Activated naive CD4-positive, alpha-beta T cell treated with anti-CD3 and anti-CD28 coated beads for 36 hours (primary cell): ENCODE measurements at places on chromosomes 2 and 18. TPM values are rescaled to one million over a fixed set of nuclear protein-coding genes. Genes with fewer than 3 reads are reported as not detected.

LIPG gene
- total RNA-seq, result 0.22 TPM

GRCh38 chr18:2900684-2901422 lies 54.0 kb downstream of the EMILIN2 start:
- no peaks in the 10 kb centered on the region for H3K27me3 ChIP-seq
- no peak for DNase-seq

CHRND gene
- total RNA-seq, result not detected

- no peak overlapping the region for H3K4me3 ChIP-seq
- H3K4me1 ChIP-seq, result peaks cover 4% of the 10 kb centered on the region
Observed at GRCh38 chr2:61993422-61994024, 88.0 kb downstream of the COMMD1 start.

MROH2A gene
- total RNA-seq, result not detected

DNA sequence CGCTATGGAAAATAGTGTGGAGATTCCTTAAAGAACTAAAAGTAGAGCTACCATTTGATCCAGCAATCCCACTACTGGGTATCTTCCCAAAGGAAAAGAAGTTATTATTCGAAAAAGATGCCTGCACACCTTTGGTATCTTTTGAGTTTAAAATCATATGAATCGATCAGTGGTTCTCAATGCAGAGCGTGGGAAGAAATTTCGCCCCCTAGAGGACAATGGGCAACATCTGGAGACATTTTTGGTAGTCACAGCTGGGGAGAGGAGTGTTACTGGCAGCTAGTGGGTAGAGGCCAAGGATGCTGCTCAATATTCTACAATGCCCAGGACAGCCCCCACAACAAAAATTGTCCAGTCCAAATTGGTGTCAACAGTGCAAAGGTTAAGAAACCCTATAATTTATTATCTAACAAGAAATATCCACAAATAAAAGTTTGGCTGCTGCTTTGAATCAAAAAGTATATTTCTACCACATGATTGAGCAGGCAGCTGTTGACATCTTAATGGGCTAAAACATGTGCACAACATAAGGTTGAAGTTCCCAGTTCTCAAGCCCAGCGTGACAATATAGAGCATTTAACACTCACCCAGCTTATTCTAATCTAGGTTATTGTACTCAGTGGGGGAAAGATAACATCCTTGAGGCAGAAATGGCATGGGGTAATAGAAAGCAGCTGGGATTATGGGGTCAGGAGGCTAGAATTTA lies 425.7 kb downstream of the LRATD1 start:
- no peaks in the 10 kb centered on the region for H3K4me1 ChIP-seq
- peaks cover 18% of the 10 kb centered on the region for H3K27me3 ChIP-seq
- H3K36me3 ChIP-seq, result no peaks in the 10 kb centered on the region
- peak; percentile 46 for DNase-seq
- H3K4me3 ChIP-seq, result no peak overlapping the region
- no peak overlapping the region for H3K27ac ChIP-seq

RTP5 gene
- total RNA-seq, result not detected

DNA sequence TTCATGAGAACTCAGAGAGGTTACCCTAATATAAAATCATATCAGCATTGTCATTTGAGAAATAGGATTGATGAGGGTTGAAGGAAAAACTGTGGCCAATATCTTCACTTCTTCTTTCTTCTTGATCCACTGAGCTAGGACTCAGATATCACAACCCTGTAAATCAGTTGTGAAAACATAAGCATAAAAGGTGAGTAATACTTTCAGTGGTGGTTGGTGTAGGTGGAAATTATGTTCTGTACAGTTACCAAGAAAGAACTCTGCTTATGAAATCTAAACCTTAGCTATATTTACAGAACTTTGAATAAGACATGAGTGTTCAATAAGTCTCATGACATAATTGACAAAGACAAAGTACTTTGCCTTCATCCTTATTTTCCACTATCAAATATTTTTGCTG lies 56.3 kb downstream of the PAX3 start:
- peaks cover 37% of the 10 kb centered on the region for H3K27me3 ChIP-seq
- H3K4me1 ChIP-seq, result no peaks in the 10 kb centered on the region
- H3K4me3 ChIP-seq, result no peak overlapping the region

GRCh38 chr18:36411745-36412168 lies 114.2 kb downstream of the FHOD3 start:
- H3K27me3 ChIP-seq, result peaks cover 10% of the 10 kb centered on the region
- H3K4me3 ChIP-seq, result no peak overlapping the region
- H3K36me3 ChIP-seq, result no peaks in the 10 kb centered on the region
- no peaks in the 10 kb centered on the region for H3K4me1 ChIP-seq
- no peak for DNase-seq

GRCh38 chr2:84459944-84460429 lies 907 bp upstream of the SUCLG1 start:
- no peak overlapping the region for H3K27ac ChIP-seq
- peak overlapping the region; percentile 86 for H3K4me3 ChIP-seq
- no peak for DNase-seq
- no peaks in the 10 kb centered on the region for H3K36me3 ChIP-seq

DNA sequence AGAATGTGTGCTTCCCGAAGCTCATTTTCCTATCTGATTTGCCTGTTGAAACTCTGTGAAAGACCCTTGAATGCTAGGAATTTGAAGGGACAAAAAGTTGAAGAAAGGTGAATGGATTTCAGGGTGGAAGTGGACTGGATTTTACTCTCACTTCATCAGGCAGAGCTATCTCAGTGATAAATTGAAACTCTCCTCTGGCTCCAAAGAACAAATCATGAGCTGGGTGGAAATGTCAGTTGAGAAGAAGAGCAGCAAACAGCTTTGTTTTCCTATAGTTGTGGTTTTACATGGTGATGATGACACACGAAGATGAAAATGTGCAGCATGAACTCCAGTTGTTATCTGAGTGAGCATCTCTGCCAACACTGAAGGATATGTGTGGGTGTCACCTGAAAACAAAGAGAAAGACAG lies 34.4 kb downstream of the CD28 start:
- H3K27me3 ChIP-seq, result no peaks in the 10 kb centered on the region
- peak overlapping the region; percentile 54 for H3K4me3 ChIP-seq
- H3K27ac ChIP-seq, result peak overlapping the region; percentile 97
- H3K4me1 ChIP-seq, result peaks cover 88% of the 10 kb centered on the region

SCYGR4 gene
- total RNA-seq, result not detected

GRCh38 chr18:43774497-43774896 lies 497.2 kb upstream of the SYT4 start:
- no peak overlapping the region for H3K27ac ChIP-seq
- H3K4me3 ChIP-seq, result no peak overlapping the region
- no peaks in the 10 kb centered on the region for H3K4me1 ChIP-seq
- DNase-seq, result no peak
- H3K27me3 ChIP-seq, result no peaks in the 10 kb centered on the region
- no peaks in the 10 kb centered on the region for H3K36me3 ChIP-seq

- H3K27me3 ChIP-seq, result no peaks in the 10 kb centered on the region
- H3K4me3 ChIP-seq, result peak overlapping the region; percentile 72
- peak overlapping the region; percentile 99 for H3K27ac ChIP-seq
- no peaks in the 10 kb centered on the region for H3K36me3 ChIP-seq
- DNase-seq, result peak; percentile 76
Observed at GRCh38 chr2:227462462-227462951, 9.4 kb upstream of the AGFG1 start.

DNA sequence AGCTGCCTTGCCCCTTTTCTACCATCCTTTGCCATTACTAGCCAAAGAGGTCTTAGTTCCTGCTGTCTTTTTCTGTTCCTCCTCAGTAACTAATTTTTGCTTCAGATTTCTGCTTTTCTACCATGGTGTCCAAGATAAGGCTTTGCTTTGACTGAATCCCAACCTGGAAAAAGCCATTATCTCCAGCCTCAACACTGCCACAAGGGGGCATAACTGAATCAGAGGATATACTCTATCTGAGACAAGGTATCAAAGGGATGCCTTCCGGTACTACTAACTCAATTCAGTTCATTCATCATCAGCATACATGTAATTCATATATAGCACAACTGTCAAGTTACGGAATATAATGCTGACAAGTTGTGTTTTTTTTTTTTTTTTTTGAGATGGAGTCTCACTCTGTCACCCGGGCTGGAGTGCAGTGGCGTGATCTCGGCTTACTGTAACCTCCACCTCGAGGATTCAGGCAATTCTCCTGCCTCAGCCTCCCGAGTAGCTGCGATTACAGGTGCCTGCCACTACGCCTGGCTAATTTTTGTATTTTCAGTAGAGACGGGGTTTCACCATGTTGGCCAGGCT lies 11.4 kb downstream of the OSGEPL1 start:
- no peak overlapping the region for H3K4me3 ChIP-seq
- H3K36me3 ChIP-seq, result peaks cover 16% of the 10 kb centered on the region
- no peaks in the 10 kb centered on the region for H3K4me1 ChIP-seq
- no peak overlapping the region for H3K27ac ChIP-seq
- no peaks in the 10 kb centered on the region for H3K27me3 ChIP-seq

GRCh38 chr2:145258903-145259579 lies 739.1 kb upstream of the ZEB2 start:
- H3K27ac ChIP-seq, result no peak overlapping the region
- H3K27me3 ChIP-seq, result peaks cover 3% of the 10 kb centered on the region
- DNase-seq, result peak; percentile 4
- H3K4me3 ChIP-seq, result no peak overlapping the region

DNA sequence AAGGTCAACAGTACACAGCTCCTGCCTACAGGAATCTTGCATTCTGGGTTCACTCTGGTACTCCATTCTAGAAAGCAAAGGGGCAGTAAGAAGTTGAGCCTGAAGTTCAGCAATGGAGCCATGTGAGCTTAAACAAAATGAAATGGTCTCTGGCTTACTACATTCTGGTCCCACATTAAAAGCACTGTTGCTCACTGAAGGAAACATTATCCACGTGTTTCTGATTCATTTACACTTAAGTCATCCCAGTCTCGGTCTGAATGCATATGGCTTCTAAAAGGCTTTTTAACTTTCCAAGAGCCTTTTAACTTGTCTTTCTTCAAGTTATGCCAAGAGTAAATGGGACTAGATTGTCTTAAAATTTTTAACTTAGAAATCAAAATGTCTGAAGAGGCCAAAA lies 177.8 kb downstream of the LNPK start:
- DNase-seq, result no peak
- H3K36me3 ChIP-seq, result no peaks in the 10 kb centered on the region
- no peak overlapping the region for H3K4me3 ChIP-seq

- no peaks in the 10 kb centered on the region for H3K27me3 ChIP-seq
- H3K36me3 ChIP-seq, result peaks cover 2% of the 10 kb centered on the region
- no peak for DNase-seq
- H3K4me1 ChIP-seq, result peaks cover 80% of the 10 kb centered on the region
- H3K4me3 ChIP-seq, result no peak overlapping the region
- H3K27ac ChIP-seq, result no peak overlapping the region
Observed at GRCh38 chr2:106184394-106184793, 9.7 kb downstream of the UXS1 start.

- no peak for DNase-seq
- H3K36me3 ChIP-seq, result no peaks in the 10 kb centered on the region
- H3K27me3 ChIP-seq, result no peaks in the 10 kb centered on the region
- no peak overlapping the region for H3K4me3 ChIP-seq
- no peaks in the 10 kb centered on the region for H3K4me1 ChIP-seq
Observed at GRCh38 chr2:120620025-120620793, 115.5 kb upstream of the GLI2 start.

- no peak overlapping the region for H3K27ac ChIP-seq
- DNase-seq, result no peak
- no peaks in the 10 kb centered on the region for H3K36me3 ChIP-seq
- H3K27me3 ChIP-seq, result no peaks in the 10 kb centered on the region
- H3K4me3 ChIP-seq, result no peak overlapping the region
- H3K4me1 ChIP-seq, result no peaks in the 10 kb centered on the region
Observed at GRCh38 chr2:193549661-193550060, 1354.9 kb upstream of the TMEFF2 start.

TMEM247 gene
- total RNA-seq, result not detected

- H3K4me1 ChIP-seq, result no peaks in the 10 kb centered on the region
- H3K27ac ChIP-seq, result no peak overlapping the region
- no peak for DNase-seq
- no peak overlapping the region for H3K4me3 ChIP-seq
- no peaks in the 10 kb centered on the region for H3K27me3 ChIP-seq
Observed at GRCh38 chr2:52034706-52035105, 1002.8 kb upstream of the NRXN1 start.

DNA sequence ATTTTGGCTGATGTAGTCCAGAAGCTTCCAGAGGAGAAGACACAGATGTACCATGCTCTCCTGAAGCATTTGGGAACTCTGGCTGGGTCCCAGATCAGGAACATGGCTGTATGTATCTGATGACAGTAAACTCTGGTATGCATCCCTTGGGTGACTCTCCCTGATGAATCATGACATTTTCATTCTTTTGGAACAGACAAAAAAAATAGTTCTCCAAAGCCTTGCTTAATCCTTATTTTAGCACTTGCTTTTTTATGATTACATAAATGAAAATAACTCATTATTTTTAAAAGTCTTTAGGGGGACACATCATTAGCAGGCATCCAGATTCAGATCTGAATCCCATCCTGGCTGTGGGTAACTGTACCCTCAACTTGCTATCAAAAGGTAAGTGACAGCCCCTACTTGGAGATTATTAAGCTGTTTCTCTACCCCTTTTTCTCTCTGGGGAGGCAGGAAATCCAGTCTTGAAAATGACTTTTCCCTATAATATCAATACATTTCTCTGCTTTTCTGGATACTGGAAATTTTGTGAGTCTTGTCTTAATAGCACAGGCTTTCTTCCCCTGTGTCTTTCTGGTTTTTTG lies 23.3 kb downstream of the AOX1 start:
- DNase-seq, result no peak
- H3K4me3 ChIP-seq, result no peak overlapping the region
- H3K36me3 ChIP-seq, result peaks cover 2% of the 10 kb centered on the region
- H3K27me3 ChIP-seq, result peaks cover 15% of the 10 kb centered on the region
- H3K27ac ChIP-seq, result no peak overlapping the region
- peaks cover 2% of the 10 kb centered on the region for H3K4me1 ChIP-seq

- peaks cover 31% of the 10 kb centered on the region for H3K4me1 ChIP-seq
- H3K36me3 ChIP-seq, result peaks cover 12% of the 10 kb centered on the region
- no peak overlapping the region for H3K27ac ChIP-seq
- H3K4me3 ChIP-seq, result no peak overlapping the region
Observed at GRCh38 chr2:156476850-156477206, 40.6 kb downstream of the GPD2 start.

DNA sequence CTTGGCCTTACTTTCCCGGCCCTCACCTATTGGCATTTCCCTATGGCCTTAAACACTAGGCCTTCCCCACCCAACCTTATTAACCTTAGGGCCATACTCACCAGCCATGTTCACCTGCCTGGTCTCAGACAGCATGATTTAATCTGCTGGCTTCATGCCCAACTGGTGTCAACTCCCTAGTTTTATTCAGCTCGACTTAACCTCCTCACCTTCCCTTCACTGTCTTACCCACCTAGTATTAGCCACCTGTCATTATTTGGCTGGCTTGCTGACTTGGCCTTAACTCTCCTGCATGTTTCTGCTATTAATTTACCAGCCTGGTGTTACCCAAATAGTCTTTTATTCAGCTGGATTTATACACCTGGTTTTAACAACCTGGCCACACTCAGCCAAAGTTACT lies 136.0 kb upstream of the ZSWIM2 start:
- H3K27me3 ChIP-seq, result peaks cover under 1% of the 10 kb centered on the region
- no peaks in the 10 kb centered on the region for H3K36me3 ChIP-seq
- H3K27ac ChIP-seq, result no peak overlapping the region

ELAC1 gene
- total RNA-seq, result 4.0 TPM

GRCh38 chr2:32118055-32118454 lies 47.6 kb upstream of the SLC30A6 start:
- peaks cover 6% of the 10 kb centered on the region for H3K4me1 ChIP-seq
- H3K27me3 ChIP-seq, result no peaks in the 10 kb centered on the region
- H3K27ac ChIP-seq, result no peak overlapping the region
- H3K4me3 ChIP-seq, result no peak overlapping the region
- H3K36me3 ChIP-seq, result peaks cover 10% of the 10 kb centered on the region
- no peak for DNase-seq

SCYGR8 gene
- not detected for total RNA-seq

DQX1 gene
- total RNA-seq, result 0.10 TPM
